ENCODE measurements at places on chromosomes 11 and 22. TPM values are rescaled to one million over a fixed set of nuclear protein-coding genes. Genes with fewer than 3 reads are reported as not detected.
A peak's percentile ranks its signal among the peaks of the same experiment; 100 is the strongest.

GRCh38 chr11:126522606-126523005 is 167.1 kb downstream of the ST3GAL4 start:
- no peaks in the 10 kb centered on the region for H3K4me1 ChIP-seq
- no peaks in the 10 kb centered on the region for H3K36me3 ChIP-seq
- no peak overlapping the region for H3K27ac ChIP-seq
- H3K27me3 ChIP-seq, result peaks cover 4% of the 10 kb centered on the region
- no peak for DNase-seq

Gene PTH
- not detected for total RNA-seq

- H3K4me3 ChIP-seq, result no peak overlapping the region
- no peaks in the 10 kb centered on the region for H3K4me1 ChIP-seq
- no peak for DNase-seq
- no peaks in the 10 kb centered on the region for H3K36me3 ChIP-seq
Measured at GRCh38 chr11:6253197-6253596, 6.4 kb upstream of the CCKBR start.

DNA sequence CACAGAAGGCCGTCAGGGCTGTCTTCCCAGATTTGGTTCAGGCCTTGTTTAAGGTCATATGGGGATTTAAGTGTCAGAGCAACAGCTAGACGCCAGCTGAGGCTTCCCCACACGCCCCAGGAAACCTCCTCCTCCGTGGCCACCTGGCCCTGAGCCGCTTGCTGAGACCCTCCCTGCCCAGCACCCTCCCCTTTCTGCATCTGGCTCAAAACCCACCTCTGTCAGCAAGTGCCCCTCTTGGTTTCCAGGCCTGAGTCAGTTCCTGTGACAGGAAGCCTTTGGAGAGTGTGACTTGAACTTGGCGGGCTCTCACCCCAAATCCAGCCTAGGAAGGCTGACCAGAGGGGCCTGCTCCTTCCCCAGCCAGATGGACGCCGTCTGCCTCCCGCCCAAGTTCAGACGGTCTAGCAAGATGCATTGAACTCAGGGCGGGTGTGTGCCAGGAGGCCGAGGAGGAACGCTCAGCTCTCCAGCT is 561 bp downstream of the FXYD2 start:
- DNase-seq, result peak; percentile 60
- no peaks in the 10 kb centered on the region for H3K27me3 ChIP-seq
- peaks cover 75% of the 10 kb centered on the region for H3K4me1 ChIP-seq
- peak overlapping the region; percentile 89 for H3K27ac ChIP-seq
- H3K4me3 ChIP-seq, result peak overlapping the region; percentile 54
- no peaks in the 10 kb centered on the region for H3K36me3 ChIP-seq

- peaks cover 69% of the 10 kb centered on the region for H3K36me3 ChIP-seq
- no peak for DNase-seq
- no peak overlapping the region for H3K27ac ChIP-seq
Measured at GRCh38 chr11:14705067-14705466, 61.5 kb downstream of the PDE3B start.

DNA sequence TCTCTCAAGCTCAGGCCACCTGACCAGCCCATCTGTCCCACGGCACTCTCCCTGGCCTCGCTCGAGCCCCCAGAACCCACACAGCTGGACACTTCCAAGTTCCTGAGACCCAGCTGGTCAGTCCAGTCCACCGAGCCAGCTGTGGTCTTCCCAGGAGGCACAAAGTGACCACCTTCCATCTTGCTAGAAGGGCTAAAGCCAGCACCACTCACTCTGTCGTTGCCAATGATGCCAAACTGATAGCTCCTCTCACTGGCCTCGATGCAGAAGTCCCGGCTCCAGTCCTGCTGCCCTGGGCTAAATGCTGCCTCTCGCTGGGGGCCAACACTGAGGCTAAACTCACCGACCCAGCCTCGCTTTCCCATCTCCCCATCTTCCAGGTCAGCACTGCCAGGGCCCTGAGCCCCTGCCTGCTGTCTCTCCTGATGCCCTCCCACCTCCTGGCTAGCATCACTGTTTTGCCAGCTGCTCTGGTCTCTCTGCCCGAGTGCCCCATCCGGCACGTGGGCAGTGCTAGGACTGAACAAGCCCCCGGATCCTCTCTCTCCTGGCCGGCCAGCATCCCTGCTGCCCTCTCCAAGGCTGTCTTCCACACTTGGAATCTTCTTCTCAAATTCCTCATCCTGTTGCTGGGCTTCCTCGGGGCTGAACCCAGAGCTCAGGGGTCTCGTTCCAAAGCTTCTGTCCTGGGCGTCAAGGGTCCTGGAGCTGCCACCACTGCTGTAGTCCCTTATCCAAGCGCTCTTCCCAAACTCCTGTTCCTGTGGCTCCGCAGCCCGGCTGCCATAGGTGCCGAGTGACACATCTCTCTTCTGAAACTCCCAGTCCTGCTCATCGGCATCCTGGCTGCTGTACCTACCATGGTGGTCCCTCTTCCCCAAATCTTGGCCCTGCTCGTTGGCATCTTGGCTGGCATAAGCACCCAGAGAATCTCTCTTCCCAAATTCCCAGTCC is 15.4 kb downstream of the TNKS1BP1 start:
- peaks cover 11% of the 10 kb centered on the region for H3K36me3 ChIP-seq
- no peak for DNase-seq
- no peak overlapping the region for H3K4me3 ChIP-seq

- no peak for DNase-seq
- H3K27ac ChIP-seq, result peak overlapping the region; percentile 78
- H3K4me3 ChIP-seq, result no peak overlapping the region
- H3K4me1 ChIP-seq, result peaks cover 33% of the 10 kb centered on the region
- no peaks in the 10 kb centered on the region for H3K27me3 ChIP-seq
Measured at GRCh38 chr11:126346586-126346940, 8.9 kb upstream of the ST3GAL4 start.

Gene PUS3
- total RNA-seq, result 15.5 TPM

Gene MUC5AC
- total RNA-seq, result not detected

Gene WT1
- not detected for total RNA-seq

GRCh38 chr11:68448604-68449011 is 11.9 kb upstream of the PPP6R3 start:
- H3K36me3 ChIP-seq, result peaks cover 9% of the 10 kb centered on the region
- no peaks in the 10 kb centered on the region for H3K27me3 ChIP-seq
- H3K4me3 ChIP-seq, result no peak overlapping the region
- H3K4me1 ChIP-seq, result peaks cover 7% of the 10 kb centered on the region
- H3K27ac ChIP-seq, result no peak overlapping the region

DNA sequence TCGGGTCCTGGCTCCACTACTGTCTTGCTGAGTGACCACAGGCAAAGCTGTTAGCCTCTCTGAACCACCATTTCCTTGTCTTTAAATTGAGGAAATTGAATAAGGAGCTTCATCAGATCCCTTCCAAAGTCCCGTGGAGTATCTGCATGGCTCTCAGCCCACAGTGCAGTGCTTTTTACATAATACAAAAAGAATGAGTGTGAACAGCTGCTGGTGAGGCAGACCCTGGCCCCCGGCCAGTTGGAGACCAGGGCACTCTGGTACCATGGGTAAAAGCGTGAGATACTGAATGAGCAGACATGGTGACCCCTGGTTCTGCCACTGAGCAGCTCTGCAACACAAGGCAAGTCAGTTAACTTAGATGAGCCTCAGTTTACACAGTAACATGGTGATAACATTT is 86.8 kb downstream of the GALNT18 start:
- H3K4me3 ChIP-seq, result no peak overlapping the region
- no peak for DNase-seq
- no peak overlapping the region for H3K27ac ChIP-seq
- no peaks in the 10 kb centered on the region for H3K4me1 ChIP-seq
- H3K27me3 ChIP-seq, result no peaks in the 10 kb centered on the region
- no peaks in the 10 kb centered on the region for H3K36me3 ChIP-seq

- DNase-seq, result no peak
- H3K4me3 ChIP-seq, result no peak overlapping the region
- H3K27ac ChIP-seq, result no peak overlapping the region
- no peaks in the 10 kb centered on the region for H3K4me1 ChIP-seq
- H3K27me3 ChIP-seq, result no peaks in the 10 kb centered on the region
- no peaks in the 10 kb centered on the region for H3K36me3 ChIP-seq
Measured at GRCh38 chr11:110479108-110480101, 49.7 kb downstream of the FDX1 start.

DNA sequence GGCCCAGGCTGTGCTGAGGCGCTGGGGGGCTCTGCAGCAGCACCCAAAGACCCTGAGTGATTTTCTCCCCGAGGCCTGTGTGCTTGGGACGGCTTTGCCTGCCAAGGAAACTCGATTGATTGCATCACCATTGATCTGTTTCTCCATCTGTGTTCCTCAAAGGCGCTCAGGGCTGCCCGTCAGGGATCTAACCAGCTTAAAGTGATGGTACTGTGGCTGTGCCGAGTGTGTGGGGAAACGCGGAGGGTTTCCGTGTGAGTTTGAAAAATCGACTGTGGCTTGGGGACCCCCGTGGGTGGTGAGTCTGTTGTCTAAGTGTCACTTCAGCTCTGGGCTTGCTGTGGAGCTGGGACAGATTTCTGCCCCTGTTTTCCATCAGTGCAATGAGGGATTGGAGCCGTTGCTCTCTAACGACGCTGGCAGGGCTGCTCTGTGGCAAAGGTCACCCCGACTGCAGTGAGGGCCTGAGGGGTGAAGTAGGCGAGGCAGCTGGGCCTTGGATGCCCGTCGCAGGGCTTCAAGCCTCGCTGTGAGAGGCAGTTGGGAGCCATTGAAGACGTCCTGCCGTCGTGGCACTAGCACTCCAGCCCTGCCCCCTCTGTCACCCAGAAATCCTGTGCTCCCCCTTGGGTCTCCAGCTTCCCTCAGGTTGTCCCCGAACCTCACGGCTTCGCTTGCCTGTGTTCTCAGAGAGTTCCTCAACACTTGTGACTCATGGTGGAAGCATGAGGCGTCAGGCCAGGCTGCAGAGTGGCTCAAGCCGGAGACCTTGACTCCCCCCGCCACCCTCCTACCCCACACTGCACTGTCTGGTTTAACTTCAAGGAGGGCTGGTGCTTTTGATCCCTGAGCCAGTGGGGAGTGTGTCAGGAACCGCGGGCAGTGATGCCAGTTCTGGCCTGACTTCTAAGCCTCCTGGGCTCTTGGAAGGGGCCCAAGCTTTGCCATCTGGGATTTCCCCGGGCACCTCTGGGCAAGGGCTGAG is 21.8 kb downstream of the CACNA1I start:
- DNase-seq, result no peak
- H3K4me1 ChIP-seq, result no peaks in the 10 kb centered on the region
- no peaks in the 10 kb centered on the region for H3K36me3 ChIP-seq
- no peak overlapping the region for H3K27ac ChIP-seq

All from activated CD8-positive, alpha-beta T cell treated with anti-CD3 and anti-CD28 coated beads for 36 hours (primary cell).